ENCODE measurements at places on chromosomes 6 and 20.

DNA sequence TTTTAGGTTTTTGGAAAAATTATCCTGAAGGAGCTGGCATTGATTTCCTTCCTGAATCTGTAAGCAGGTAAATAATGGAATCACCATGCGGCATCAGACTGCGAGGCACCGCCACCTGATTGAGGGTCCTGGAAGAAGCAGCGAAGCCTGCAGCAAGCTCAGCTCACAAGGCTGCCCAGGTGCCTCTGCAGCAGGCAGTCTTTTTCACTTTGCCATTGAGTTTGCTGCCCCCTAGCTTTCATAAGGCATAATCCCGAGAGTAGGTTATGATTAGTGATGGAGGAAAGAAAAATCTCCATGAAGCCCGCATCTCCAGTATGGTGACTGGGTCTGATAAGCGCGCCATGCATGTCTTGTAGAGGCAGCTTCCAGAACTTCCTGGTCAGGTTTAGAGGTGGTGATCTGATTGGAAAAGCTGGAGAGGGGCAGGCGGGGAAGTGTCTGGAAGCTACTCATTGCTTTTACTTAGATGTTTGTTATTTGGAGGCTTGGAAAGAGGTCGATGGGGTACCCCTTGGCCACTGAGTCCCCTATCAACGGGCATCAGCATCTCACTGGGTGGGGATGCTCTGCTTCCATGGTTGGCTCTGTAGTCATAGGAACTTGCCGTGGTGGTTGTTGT is 26.7 kb downstream of the IYD start:
- DNase-seq: no peak

GRCh38 chr6:108712946-108713345 is 135.3 kb upstream of the ARMC2 start:
- DNase-seq: no peak

GRCh38 chr20:8457978-8458377 is 325.9 kb downstream of the PLCB1 start:
- no peak for DNase-seq

- DNase-seq: peak; percentile 74
Observed at GRCh38 chr6:119129148-119129967, 50.9 kb upstream of the FAM184A start.

Data from T-helper 2 cell (primary cell).